CD4-positive, CD25-positive, alpha-beta regulatory T cell (primary cell): ENCODE measurements at places on chromosomes 4 and X. TPM values are rescaled to one million over a fixed set of nuclear protein-coding genes. Genes with fewer than 3 reads are reported as not detected.

GRCh38 chr4:48854982-48855381, 24.1 kb downstream of the OCIAD1 start:
- DNase-seq: no peak

DNA sequence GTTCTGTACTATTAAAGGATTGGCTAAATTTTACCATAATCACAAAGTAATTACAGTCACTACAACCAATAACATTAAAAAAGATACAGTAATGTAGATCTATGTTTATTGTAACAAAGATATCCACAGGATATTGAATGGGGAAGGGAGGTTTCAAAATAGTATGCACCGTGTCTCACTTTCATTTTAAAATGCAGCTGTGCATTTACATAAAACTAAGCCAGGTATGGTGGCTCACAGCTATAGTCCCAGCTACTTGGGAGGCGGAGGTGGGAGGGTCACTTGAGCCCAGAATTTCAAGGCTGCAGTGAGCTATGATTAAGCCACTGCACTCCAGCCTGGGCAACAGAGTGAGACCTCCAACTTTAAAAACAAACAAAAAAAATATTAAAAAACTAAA, 8.5 kb downstream of the SRP72 start:
- no peak for DNase-seq

DNA sequence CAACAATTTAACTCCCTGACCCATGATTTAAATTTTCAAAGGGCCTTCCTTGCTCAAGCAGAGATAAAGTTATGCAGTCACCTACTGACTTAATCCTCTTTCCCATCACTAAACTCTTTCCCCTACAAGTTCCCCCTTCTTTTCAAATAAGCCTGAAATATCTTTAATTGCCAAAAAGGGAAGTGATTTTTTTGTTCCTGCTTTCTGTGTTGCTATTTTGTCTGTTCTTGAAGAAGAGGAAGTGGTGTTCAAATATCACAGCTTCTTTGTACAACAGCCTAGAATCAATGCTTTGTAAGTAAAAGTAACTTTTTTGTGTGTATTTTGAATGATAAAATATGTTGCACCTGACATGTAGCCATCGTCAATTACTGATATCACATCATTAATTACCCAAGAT, 595.9 kb downstream of the CENPC start:
- DNase-seq: no peak

DNA sequence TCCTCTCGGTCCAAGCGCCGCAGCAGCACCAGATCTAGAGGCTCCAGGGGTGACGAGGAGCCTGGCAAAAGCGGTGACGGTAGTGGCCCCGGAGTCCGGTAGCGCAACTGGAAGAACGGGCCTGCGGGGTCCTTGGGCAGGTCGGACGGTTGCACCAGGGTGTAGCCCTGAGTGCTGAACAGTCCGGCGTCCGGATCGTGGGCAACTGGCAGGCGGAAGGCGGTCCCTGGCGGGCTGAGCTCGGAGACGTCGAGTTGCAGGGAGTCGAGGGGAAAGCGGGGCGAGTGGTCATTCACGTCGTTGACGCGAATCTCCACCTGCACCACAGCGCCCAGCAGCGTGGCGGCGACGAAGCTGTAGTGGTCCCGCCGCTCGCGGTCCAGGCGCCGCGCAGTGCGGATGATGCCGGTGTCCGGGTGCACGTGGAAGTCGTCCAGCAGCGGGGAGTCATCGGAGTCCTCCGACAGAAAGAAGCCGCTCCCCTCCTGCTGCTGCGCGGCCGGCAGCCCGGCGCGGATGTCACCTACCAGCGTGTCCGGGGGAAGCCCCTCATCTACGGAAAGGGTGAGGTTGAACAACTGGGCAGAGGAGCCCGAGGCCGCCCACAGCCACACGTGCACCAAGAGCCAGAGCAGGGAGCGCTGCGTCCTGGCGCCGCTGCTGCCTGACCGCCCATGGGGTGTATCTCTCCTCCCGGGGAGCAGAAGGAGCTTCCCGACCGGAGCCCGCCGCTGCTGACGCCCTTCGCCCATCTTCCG, 837 bp downstream of the DCHS2 start:
- DNase-seq: peak; percentile 16

DNA sequence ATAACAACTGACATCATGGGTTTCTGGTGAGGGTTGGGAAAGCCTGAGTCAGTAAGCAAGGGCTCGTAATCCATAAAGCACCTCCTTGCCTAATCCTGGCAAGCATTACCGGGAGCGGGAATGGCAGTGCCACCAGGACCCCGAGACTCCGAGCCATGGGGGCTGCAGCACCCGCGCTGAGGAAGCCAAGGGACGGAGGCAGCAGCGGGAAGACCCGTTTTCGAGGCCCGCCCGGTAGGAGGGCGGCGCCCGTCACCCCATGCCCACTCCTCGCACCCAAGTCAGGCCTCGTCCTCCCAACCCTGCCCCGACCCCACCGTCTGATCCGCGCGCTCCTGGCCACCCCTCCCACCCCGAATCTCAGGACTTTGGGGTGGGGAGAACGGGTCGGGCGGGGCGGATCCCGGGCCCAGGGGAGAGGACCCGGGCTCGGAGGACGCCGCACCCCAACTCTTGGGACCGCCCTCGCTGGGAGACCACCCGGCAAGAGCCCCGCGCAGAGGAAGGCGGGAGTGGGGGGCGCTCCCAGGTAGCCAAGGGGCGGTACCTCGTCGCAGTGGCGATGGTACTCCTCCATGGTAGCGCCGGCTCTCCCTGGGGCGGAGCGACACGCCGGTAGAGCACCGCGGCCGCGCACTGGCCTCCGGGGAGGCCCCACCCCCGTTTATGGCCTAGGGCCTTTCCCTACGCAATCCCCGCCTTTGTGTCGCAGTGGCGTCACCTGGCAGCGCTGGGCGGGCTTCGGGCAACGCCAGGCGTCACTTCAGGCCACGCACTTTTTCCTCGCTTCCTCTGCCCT, at the start of gene DYNLT3:
Gene DYNLT3, minus strand, starts transcription at position 638 of the 799 bp plus-strand sequence. Its CDS starts 61 bp downstream, at position 577.
- DNase-seq: peak; percentile 74

The AADAT gene
- total RNA-seq: not detected
